AG10803 (cell line): ENCODE measurements at places on chromosomes 1 and 21.

- DNase-seq: peak; percentile 62
Measured at GRCh38 chr1:209805875-209806760, at the start of gene IRF6. Gene IRF6 (minus strand): TSS chr1:209806142. CDS start chr1:209801413, 4,729 bp downstream.

- no peak for DNase-seq
Measured at GRCh38 chr1:229941160-229941559, 125.9 kb upstream of the GALNT2 start.

GRCh38 chr1:46087891-46088290 lies 44.5 kb downstream of the PIK3R3 start:
- DNase-seq: no peak

- peak; percentile 82 for DNase-seq
Measured at GRCh38 chr1:235919833-235920441, 53.2 kb upstream of the LYST start.

GRCh38 chr1:158527190-158527815 lies 26.9 kb downstream of the OR6Y1 start:
- peak; percentile 50 for DNase-seq

DNA sequence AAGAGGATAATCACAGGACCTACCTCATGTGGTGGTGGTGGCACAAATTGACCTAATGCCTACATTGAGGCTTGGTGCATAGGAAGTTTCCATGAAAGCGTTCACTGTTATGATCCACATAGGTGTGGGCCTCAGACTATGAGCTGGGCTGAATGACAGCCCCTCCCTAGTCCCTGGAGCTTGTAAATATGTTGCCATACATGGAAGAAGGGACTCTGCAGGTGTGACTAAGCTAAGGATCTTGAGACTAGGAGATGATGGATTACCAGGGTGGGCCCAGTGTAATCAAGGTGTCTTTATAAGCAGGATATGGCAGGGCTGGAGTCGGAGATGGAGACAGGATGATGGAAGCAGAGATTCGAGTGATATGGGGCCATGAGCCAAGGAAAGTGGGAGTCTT lies 31.0 kb upstream of the KCNE1 start:
- no peak for DNase-seq

DNA sequence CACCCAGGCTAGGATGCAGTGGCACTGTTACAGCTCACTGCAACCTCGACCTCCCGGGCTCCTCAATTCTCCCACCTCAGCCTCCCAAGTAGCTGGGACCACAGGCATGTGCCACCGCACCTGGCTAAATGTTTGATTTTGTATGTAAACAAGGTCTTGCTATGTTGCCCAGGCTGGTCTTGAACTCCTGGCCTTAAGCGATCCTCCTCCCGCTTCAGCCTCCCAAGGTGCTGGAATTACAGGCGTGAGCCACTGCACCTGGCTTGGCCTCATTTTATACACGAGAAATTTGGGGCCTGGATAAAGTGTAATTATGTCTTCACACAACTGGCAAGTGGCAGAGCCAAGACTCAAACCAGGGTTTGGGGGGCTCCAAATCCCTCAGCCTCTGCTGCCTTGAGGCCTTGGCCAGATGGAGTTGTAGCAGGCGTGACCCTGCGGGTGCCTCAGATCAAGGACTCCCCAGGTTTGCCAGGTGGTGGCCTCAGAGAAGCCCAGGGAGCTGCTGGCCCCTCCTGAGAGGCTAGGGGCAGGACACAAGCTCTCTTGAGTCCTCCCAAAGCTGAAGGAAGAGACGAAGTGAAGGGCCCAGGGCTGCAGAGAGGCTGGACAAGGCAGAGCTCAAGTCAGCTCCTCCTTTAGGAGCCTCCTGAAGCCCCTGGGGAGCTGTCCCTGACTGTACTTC lies 61.7 kb downstream of the MDM4 start:
- no peak for DNase-seq

DNA sequence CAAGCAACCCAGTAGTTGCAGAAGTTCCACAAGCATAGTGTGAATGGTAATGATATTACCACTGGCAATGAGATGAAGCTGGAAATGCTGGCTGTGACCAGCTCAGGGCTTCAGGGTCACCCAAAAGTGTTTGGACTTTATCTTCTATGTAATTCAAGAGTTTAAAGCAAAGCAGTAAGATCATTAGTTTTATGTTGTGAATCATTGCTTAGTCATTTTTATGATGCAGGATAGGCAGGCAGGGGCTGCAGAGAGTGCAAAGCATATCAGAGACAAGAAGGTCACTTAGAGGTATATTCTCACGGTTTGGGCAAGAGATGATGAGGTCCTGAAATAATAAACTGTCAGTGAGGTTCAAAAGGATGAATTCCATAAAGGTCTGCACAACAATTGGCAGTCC lies 147.4 kb downstream of the OLFM3 start:
- no peak for DNase-seq

DNA sequence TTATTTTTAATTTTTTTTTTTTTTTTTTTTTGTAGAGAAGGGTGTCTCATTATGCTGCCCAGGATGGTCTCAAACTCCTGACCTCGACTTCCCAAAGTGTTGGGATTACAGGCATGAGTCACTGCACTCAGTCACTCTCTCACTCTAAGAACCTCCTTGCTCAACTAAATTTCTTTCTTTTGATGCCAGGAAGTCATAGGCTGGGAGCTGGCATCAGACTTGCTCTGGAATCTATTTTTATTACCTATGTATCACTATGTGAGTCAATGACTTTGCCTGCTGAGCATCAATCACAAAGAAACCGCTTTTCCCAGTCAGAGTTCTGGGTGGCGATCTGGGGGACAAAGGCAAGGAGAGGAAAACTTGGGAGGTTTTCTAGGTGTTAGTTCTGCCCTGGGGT lies 35.5 kb upstream of the PARP1 start:
- DNase-seq: peak; percentile 67

DNA sequence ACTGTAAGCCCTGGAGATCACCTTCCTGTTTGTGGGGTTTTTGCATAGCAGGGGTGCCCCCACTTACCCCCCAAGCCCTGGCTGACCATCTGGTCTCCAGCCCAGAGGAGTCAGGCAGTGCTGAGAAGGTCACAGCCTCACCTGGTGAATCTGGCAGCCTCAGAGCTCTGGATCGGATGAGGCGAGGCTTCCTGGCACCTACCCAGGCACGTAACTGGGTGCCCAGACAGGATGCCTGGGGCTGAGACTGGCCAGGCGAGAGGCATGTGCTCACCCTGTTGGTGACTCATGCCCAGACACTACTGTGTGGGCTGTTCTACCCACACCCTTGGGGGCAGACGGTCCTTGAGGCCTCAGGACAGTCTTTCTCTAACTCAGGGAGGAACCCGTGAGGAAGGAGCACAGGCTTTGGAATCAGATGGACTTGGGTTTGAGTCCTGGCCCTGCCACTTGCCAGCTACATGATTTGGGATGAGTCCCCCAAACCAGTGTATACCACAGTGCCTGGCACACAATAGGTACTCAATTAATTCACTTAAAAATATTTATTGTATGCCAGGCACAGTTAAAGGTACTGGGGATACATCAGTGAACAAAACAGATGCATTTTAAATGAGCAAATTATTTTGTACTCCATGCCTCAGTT lies 15.1 kb upstream of the PADI3 start:
- peak; percentile 92 for DNase-seq

DNA sequence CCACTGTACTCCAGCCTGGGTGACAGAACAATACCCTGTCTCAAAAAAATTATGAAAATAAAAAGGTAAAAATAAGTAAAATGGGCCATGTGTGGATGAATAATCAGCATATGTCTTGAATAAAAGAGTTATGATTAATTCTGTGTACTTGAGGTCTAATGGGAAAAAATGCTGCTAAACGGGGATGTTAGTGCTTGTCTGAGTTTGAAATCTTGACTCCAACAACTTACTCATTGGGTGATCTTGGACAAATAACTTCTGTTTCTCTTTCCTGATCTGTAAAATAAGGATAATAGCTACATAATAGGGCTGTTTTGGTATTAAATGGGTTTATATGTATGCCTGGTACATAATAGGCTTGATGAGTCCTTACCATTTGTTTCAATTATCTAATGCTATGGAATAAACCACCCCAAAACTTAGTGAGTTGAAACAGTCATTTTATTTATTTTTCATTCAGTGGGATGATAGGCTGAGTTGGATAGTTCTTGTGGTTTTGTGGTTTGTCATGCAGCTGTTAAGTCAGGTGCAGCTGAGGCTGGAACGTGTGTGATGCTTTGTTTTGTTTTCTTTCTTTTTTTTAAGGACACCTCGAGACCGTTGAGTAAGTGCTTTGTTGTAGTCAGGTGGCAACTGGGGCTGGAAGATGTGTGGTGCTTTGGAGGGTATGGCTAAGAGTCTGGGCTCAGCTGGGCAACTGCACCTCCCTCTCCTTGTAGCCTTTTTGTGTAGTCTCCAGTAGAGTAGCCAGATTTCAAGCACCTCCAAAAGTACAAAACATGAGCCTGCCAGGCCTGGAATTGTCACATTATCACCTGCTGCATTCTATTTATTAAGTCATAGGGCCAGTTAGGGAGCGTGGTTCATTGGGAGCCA lies 4.9 kb downstream of the MDM4 start:
- DNase-seq: peak; percentile 56

- DNase-seq: no peak
Measured at GRCh38 chr1:241265428-241265827, 91.6 kb downstream of the RGS7 start.

DNA sequence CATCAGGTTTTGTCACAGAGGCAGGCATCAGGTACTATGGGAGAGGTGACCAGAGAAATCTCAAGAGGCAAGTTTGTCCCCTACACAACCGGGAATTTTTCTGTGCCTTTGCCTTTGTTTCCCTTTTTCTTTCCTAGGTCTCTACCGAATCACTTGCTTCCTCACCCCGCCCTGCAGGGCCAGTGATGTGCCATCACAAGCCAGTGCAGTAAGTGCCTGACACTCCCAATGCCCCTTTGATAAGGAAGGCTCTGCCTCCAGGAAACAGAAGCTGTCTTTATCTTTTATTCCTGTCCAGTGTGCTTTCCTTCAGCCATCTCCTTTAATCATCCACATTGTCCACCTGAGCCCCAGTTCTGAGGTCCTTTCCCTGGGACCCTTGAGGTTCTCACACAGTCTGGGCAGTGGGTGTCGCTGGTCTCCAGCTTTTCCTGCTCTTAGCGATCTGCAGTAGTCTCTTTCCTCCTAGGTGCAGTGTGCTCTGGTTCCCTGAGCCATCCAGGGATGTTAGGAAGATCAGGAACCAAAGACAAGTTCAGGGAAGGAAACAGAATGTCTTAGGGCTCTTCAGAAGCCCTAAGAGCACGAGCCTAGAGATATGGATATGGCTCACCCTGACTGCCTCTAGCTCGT lies 36.6 kb downstream of the GJA5 start:
- DNase-seq: peak; percentile 16

DNA sequence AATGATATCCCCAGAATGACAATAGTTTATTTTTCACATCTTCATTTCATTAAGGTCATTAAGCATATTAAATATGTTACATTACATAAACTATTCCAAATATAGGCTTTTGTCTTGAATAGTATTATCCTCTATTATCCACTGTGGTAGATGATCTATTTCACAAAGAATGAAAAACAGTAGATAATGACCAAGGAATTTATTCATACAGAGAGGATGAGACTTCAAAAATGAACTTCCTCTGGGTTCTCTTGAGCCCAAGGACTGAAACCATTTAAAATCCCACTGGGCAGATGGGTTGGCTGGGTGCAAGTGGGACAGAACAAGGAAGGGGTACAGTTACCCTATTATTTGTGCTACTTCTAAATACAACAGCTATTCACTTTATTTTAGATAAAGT lies 33.0 kb downstream of the PTPN14 start:
- DNase-seq: peak; percentile 56

DNA sequence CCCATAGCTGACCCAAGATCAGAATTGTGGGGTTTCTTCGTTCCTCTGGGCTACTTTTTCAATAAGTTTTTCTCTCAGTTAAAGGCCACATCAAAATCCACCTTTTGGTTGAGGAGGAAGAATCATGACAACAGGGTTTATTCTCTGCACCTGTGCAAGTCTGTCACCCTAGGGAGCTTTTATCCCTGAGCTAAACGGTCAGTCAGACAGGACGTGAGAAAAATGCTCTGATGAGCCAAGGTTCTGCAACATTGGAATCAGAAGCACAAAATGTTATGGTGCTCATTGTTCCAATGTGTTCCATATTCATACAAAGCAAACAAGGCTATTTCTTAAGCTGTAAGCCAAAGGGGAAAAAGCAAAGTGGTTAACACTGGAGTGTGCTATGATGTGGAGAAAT lies 7.4 kb upstream of the ERICH3 start:
- no peak for DNase-seq

- peak; percentile 3 for DNase-seq
Measured at GRCh38 chr21:40671716-40672115, 175.2 kb downstream of the DSCAM start.

DNA sequence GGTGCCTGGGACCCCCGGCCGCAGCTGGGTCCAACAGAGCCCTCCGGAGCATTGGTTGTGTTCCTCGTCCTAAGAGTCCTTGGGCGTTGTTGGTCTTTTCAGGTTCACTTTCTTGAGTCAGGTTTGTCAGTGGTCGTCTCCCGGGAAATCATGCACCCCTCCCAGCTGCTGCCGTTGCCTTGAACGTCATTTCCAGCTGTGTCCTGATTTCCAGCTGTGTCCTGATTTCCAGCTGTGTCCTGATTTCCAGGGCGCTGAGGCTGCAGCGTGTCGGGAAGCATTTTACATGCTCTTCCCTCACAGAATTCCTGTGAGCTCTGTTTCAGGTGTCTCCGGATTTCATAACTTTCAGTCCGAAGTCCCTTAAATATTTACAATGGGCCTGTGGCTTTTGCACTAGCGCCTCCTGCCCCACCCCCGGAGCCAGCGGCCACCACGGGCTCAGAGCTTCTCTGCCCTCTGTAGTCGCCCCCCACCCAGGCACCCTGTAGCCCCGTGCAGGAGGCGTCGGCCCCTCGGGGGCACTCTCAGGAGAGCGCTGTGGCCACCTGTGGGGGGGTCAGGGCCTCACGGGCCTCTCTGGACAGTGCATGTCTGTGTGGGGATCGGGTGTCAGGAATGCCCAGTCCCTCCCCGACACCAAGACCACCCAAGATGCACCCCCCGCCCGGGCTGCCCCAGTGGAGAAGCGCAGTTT lies 66.7 kb downstream of the COL18A1 start:
- peak; percentile 50 for DNase-seq

DNA sequence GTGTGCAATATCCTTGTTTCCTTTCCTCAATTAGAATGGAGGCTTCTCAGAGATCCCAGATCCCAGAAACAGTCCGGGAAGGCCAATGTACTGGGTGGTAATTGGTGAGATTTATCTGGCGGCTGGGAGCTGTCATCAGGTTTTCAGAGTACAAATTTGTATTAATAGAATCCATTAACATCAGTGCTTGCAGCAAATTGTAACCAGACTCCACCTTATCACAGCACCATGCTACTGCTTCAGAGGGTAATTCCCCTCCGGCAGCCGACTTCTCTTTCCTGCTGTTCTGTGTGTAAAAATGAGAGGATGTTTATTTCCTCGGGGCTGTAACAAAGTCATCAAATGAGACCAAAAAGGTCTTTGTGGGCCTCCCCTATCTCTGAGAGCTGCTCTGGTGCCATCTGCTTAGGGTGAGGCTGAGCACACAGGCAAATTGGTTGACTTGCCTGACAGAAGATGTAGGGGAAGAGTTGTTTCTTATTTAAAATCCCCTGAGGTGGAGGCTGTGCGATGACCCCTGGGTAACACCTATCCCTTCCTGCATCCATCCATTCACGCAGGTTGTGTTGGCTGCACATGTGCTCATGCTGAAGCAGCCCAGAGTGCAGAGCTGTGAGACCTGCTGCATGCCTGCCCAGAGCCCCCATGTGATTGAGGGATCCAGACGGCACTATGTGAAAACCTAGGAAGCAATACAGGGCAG lies 19.2 kb downstream of the NFASC start:
- DNase-seq: peak; percentile 26
